Cortex of kidney (tissue), 1 donor: ENCODE measurements at places on chromosomes 4 and X.

DNA sequence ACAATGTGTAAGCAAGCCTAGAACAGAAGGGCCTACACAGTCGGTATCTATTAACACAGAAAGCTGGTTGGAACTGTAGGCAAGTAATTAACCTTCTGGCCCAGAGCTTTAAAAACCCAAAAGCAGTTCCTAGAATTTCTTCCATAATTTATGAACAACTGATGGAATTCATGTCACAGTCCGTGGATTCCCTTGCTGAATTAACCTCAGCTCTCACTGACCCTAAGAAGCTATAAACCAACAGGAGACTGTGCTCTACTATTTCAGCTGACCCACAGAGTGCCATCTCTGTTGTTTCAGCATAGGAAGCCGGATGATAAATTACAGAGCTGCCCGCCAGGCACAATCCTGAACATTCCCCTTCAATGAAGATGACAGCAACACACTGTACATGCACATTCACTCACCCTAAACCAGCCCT, 157.3 kb downstream of the PRDM5 start:
- no peak for DNase-seq

- no peak for DNase-seq
These were observed 127.7 kb downstream of the PRKX start for GRCh38 chrX:3585719-3586118.

DNA sequence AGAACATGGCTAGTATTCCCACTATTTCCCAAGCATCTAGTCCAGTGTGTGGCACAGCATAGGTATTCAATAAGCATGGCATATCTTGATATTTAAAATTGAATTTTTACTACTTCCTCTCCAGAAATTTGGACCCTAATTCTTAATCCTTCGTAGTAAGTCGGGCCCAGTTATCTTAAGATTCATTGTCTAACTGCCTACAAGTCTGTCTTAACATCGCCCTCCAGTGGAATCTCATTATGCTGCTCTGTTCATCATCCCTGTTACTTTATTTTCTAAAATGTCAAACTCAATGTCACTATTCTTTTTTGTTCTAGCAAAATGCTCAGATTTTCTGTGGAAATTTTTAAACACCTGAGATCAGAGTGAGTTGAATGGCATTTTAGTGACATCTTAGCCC, 606.2 kb downstream of the KLHL13 start:
- no peak for DNase-seq

DNA sequence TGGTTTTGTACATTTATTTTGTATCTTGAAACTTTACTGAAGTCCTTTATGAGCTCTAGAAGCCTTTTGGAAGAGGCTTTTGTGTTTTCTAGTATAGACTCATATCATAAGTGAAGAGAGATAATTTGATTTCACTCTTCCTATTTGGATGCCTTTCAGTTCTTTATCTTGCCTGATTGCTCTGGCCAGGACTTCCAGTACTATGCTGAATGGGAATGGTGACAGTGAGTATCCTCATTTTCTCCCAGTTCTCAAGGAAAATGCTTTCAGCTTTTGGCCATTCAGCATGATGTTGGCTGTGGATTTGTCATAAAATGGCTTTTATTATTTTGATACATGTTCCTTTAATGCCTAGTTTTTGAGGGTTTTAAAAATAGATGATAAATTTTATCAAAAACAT, 1061.3 kb downstream of the STPG2 start:
- DNase-seq, result no peak
